ENCODE measurements at places on chromosomes 4 and X. TPM values are rescaled to one million over a fixed set of nuclear protein-coding genes. Genes with fewer than 3 reads are reported as not detected.

DNA sequence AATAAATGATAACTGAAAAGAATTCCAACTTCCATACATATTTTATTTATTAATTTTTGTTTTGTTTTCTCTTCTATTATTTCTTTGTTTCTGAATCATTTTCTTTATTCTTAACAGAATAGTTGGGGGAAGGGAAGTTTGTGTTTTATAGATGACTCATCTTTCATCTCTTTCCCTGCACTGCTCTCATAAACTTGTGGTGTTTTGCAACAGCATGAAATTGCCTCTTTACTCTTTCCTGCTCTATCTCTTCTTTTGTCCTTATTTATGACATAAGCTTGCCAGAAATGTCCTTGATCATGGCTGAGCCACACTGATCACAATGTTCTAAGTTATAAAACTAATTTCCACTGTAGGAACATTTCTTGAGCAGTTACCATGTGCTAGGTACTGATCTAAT, 22.3 kb downstream of the QRFPR start:
- no peak overlapping the region for H3K4me3 ChIP-seq
- DNase-seq, result peak; percentile 40
- no peaks in the 10 kb centered on the region for H3K36me3 ChIP-seq

- no peak overlapping the region for H3K27ac ChIP-seq
- peaks cover 31% of the 10 kb centered on the region for H3K27me3 ChIP-seq
- no peaks in the 10 kb centered on the region for H3K36me3 ChIP-seq
- no peak for DNase-seq
- H3K4me1 ChIP-seq, result no peaks in the 10 kb centered on the region
Measured at GRCh38 chr4:133154725-133155124, 5.6 kb downstream of the PCDH10 start.

DNA sequence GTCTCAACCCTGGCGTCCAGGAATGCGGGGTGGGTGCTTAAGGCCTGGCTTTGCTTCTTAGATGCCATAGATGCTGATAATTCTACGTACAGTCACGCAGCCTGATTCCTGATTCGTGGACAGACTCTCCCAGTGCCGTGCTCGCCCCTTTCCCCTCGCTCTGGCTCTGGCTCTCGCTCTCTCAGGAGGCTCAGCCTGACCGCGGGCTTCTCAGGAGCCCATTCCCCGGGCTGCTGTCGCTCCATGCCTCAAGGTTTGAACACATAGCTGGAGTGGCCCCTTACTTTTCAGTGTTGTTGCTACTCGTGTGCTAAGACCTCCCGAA, 59.2 kb upstream of the ZC4H2 start:
- peaks cover 6% of the 10 kb centered on the region for H3K27me3 ChIP-seq
- peak overlapping the region; percentile 70 for H3K27ac ChIP-seq
- H3K4me3 ChIP-seq, result no peak overlapping the region
- no peak for DNase-seq

DNA sequence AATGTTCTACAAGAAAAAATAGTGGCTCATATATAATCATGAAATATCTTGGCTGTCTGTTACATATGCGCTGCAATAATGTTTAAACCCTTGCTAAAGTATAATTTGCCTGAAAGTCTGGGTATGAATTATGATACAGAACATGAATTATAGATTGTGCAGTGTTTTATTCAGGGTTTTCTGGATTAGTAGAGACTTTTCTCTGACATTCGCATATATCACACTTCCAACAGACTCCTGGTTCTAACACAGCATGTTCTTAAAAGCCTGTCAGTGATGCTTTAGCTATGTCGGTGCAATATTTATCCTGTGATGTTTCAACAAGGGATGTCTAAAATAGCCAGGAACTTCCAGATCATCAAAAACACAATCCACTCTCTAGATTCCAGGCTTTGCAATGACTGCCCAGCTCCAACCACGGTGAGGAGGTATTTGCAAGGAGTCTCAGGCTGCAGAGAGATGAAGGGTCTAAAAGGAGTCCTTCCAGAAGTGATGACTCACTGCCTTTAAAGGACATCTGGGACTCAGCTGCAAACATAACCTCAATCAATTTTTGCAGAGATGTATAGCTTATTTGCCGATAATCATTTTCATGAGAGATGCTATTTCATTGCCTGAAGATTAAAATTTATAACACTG, 69.4 kb downstream of the RWDD4 start:
- peaks cover 7% of the 10 kb centered on the region for H3K4me1 ChIP-seq
- H3K36me3 ChIP-seq, result no peaks in the 10 kb centered on the region
- no peak overlapping the region for H3K4me3 ChIP-seq

- no peaks in the 10 kb centered on the region for H3K27me3 ChIP-seq
Measured at GRCh38 chr4:3009422-3009821, 46.1 kb downstream of the GRK4 start.

GRCh38 chr4:86657910-86658309, 63.8 kb downstream of the PTPN13 start:
- H3K27ac ChIP-seq, result no peak overlapping the region
- DNase-seq, result no peak
- no peaks in the 10 kb centered on the region for H3K36me3 ChIP-seq
- no peak overlapping the region for H3K4me3 ChIP-seq
- no peaks in the 10 kb centered on the region for H3K27me3 ChIP-seq

- no peak for DNase-seq
- no peaks in the 10 kb centered on the region for H3K27me3 ChIP-seq
- H3K36me3 ChIP-seq, result no peaks in the 10 kb centered on the region
- no peak overlapping the region for H3K27ac ChIP-seq
- no peak overlapping the region for H3K4me3 ChIP-seq
Measured at GRCh38 chr4:90951037-90951436, 823.8 kb downstream of the CCSER1 start.

DNA sequence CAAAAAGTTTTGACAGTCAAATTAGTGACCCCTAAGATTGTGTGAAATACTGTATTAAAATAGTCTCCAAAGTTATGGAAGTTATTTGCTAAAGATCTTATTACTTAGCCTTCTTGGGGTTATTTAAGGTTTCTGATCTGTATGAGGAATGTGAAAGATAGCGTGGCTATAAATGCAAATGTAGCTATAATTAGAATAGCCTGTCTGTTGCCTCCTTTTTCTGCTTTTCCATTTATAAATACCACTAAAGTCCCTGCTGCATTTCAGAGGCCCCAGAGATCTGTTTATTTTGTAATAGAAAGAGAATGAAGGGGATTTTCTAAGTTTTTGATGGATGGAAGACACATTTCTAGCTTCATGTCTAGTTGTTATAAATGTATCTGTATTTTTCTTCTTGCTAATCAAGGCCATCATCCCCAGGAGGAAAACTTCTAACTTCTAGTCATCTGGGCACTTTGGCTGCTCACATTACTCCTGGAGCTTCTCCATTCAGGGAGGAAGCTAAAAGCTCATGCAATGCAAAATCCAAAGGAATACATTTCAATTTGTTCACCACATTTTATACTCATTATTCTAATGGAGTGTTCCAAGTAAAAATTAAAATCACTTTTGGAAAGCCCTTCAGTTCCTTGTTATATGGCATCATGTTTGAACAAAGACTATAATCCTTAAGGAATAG, 73.9 kb downstream of the INTS12 start:
- H3K27me3 ChIP-seq, result no peaks in the 10 kb centered on the region
- H3K4me3 ChIP-seq, result no peak overlapping the region
- H3K4me1 ChIP-seq, result peaks cover 7% of the 10 kb centered on the region
- no peak overlapping the region for H3K27ac ChIP-seq

DNA sequence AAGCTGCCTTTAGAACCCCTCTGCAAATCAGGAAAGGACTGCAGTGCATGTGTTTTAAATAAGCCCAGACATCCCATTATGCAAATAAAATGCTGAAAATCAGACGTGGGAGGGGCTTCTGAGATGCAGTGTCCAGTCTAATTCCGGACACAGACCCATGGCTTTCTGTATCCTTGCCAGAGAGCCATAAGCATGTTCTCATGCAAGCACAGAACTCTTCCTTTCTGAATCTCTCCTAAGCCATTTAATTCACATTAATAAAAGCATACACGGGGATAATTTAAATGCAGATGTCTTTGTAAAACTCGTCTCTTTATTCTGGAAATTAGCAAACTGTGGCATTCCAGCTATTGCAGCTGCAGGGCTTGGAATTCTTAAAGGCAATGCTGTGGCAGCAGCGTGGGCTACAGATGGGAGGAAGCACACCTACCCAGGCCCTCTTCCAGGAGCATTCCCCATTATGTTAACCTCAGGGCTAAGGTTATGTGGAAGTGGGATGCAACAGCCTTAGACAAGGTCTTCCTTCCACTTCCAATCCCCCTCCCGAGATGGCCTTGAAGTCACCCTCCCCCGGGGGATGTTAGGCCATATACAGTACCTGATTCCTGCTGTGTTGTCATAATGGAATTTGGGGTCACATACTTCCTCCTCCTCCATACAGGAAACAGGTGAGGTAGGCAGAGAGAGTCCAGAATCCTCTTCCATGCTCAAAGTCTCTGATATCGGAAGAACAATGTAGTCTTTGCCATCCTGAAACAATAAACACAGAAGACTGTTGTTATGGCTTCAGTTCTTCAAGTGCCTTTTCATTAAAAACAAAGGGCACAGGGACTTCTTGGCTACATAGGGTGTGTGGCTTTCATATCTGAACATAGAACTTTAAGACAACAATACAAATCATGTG, 38.1 kb downstream of the KDR start:
- DNase-seq, result no peak
- peaks cover 4% of the 10 kb centered on the region for H3K4me1 ChIP-seq
- no peak overlapping the region for H3K4me3 ChIP-seq
- no peaks in the 10 kb centered on the region for H3K36me3 ChIP-seq

DNA sequence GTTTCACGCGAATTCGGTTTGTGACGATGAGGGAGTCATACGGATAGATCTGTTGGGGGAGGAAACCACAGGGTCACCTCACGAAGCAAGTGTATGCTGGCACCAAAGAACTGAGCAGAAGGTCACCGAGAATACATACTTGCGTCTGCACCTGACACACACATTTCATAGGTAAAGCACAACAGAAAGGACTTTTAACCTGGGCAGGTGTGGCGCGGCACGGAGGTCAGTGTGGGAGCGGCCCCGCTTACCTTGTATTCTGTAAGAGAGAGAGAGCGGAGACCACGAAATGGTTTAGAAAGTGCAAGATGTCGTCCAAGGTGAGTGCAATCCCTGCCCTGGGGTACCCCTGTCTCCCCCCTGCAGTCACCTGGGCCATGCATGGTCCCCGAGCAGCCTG, 43.6 kb upstream of the AFAP1 start:
- H3K27ac ChIP-seq, result no peak overlapping the region
- no peaks in the 10 kb centered on the region for H3K27me3 ChIP-seq
- H3K4me1 ChIP-seq, result no peaks in the 10 kb centered on the region
- no peak overlapping the region for H3K4me3 ChIP-seq
- no peak for DNase-seq

GRCh38 chr4:26029568-26030131, 115.6 kb downstream of the SMIM20 start:
- H3K4me3 ChIP-seq, result no peak overlapping the region
- no peak overlapping the region for H3K27ac ChIP-seq
- no peaks in the 10 kb centered on the region for H3K27me3 ChIP-seq
- H3K36me3 ChIP-seq, result no peaks in the 10 kb centered on the region

GRCh38 chr4:92047209-92047875, 256.4 kb upstream of the GRID2 start:
- H3K4me3 ChIP-seq, result no peak overlapping the region
- no peaks in the 10 kb centered on the region for H3K36me3 ChIP-seq
- no peak for DNase-seq

GRCh38 chr4:48137846-48138245, 3.8 kb upstream of the TXK start:
- no peaks in the 10 kb centered on the region for H3K27me3 ChIP-seq
- H3K27ac ChIP-seq, result no peak overlapping the region
- H3K36me3 ChIP-seq, result no peaks in the 10 kb centered on the region
- no peak overlapping the region for H3K4me3 ChIP-seq
- no peak for DNase-seq
- H3K4me1 ChIP-seq, result no peaks in the 10 kb centered on the region

DNA sequence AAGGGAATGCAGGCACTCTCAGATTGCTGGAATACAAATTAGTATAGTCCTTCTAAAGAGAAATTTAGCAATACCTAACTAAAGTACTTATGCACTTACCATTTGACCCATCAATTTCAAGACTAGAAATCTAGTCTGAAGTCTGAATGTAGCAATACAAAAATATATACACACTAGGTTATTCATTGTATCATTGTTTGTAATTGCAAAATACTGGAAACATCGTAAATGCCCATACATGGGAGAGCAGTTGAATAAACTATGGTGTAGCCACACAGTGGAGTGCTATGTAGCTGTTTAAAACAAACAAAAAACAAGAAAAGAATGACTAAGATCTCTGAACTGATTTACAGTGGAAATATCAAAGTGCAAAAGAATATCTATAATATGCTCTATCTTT, 346.4 kb downstream of the ZNF674 start:
- H3K4me1 ChIP-seq, result no peaks in the 10 kb centered on the region
- H3K27ac ChIP-seq, result no peak overlapping the region

- H3K4me3 ChIP-seq, result no peak overlapping the region
- no peak for DNase-seq
- no peaks in the 10 kb centered on the region for H3K27me3 ChIP-seq
- no peak overlapping the region for H3K27ac ChIP-seq
- peaks cover 11% of the 10 kb centered on the region for H3K36me3 ChIP-seq
- no peaks in the 10 kb centered on the region for H3K4me1 ChIP-seq
Measured at GRCh38 chr4:1374706-1375045, 27.7 kb downstream of the UVSSA start.

- H3K27ac ChIP-seq, result no peak overlapping the region
- H3K27me3 ChIP-seq, result no peaks in the 10 kb centered on the region
- H3K4me3 ChIP-seq, result no peak overlapping the region
Measured at GRCh38 chr4:47669946-47670345, 167.9 kb downstream of the CORIN start.

DNA sequence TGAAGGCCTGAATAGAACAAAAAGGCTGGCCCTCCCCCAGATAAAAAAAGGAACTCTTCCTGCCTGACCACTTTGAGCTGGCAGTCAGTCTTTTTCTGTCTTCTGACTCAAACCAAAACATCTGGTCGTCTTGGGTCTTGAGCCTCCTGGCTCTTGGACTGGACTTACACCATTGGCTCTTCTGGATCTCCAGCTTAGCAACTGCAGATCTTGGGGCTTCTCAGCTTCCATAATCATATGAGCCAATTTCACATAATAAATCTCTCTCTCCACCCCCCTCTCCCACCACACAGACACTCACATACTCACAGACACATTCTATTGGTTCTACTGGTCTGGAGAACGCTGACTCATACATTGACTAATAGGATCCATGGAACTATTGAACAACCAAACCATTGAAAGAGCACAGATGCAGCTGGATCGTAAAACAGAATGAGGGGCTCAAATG, 15.6 kb upstream of the CWH43 start:
- no peak for DNase-seq
- no peaks in the 10 kb centered on the region for H3K36me3 ChIP-seq
- no peak overlapping the region for H3K4me3 ChIP-seq
- H3K27ac ChIP-seq, result no peak overlapping the region
- peaks cover 15% of the 10 kb centered on the region for H3K27me3 ChIP-seq
- no peaks in the 10 kb centered on the region for H3K4me1 ChIP-seq

- H3K4me3 ChIP-seq, result no peak overlapping the region
- no peaks in the 10 kb centered on the region for H3K27me3 ChIP-seq
- DNase-seq, result no peak
- no peaks in the 10 kb centered on the region for H3K4me1 ChIP-seq
Measured at GRCh38 chrX:148885203-148885602, 384.8 kb downstream of the AFF2 start.

GRCh38 chr4:170026253-170027021, at the start of gene MFAP3L:
Gene MFAP3L (minus strand): TSS chr4:170026395. CDS start chr4:170005877, 20,518 bp downstream.
- peak within 1 kb of the TSS; percentile 57 for H3K4me3 ChIP-seq
- H3K27me3 ChIP-seq, result no peaks in the 10 kb centered on the region
- DNase-seq, result peak; percentile 84
- H3K27ac ChIP-seq, result peak within 1 kb of the TSS; percentile 80
- H3K36me3 ChIP-seq, result no peaks in the 10 kb centered on the region

The PPBP gene
- total RNA-seq, result not detected

The SLC2A9 gene
- 16.6 TPM for total RNA-seq

The TFE3 gene
- 79.2 TPM for total RNA-seq

The APLN gene
- total RNA-seq, result 5.5 TPM

The TMEM164 gene
- total RNA-seq, result 27.6 TPM

The TMEM47 gene
- total RNA-seq, result 44.4 TPM

The PALLD gene
- total RNA-seq, result 31.2 TPM

The RNF212 gene
- 3.1 TPM for total RNA-seq
